ENCODE measurements at places on chromosomes 11 and 22.

DNA sequence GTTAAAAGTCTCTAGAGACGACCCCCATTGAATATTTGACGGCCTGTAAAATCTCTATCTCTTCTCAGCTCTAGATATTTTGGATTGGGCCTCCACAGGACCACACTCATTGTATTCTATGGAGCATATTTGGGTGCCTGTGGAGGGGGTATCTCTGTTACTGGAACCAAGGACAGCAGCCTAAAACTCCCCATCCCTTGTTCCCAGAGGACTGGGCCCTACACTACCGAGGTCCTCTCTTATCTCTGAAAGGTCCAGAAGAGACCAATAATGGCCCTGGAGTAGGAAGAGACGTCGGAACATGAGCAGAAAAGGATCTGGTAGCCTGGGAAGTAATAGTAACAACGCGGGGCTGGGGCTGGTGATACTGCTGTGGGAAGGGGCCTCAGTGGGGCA, 542 bp downstream of the HPS4 start:
- no peak for DNase-seq

DNA sequence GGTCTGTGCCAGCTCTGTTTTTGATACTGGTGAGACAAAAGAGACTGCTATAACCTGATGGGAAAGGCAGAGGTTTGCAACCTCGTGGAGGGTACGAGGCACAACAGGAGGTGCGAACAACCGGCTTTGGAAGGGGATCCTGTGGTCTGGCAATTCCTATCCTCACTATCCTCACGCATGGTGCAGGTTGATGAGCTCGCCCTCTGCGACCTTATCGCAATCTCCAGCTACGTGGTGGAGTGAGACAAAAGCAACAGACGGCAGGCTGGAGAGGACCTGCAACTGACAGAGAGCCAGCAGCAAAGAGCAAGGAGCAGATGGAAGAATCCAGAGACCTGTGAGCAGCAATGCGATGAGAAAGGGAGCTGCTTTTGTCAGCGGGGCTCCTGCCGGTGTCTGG, 47.3 kb upstream of the TSKU start:
- DNase-seq = no peak

DNA sequence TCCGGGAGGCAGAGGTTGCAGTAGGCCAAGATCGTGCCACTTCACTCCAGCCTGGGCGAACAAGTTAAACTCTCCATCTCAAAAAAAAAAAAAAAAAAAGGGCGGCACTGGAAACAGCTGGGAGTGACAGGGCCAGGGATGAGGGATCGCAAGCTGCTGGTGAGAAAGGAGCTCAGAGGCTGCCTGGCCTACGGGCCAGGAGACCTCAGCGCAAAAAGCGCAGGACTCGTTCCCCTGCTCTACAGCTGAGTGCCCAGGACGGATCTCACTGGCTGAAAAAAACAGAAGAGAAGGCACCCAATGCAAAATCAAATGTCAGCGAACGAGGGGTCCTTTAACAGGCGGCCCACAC, 650 bp upstream of the NUP50 start:
- DNase-seq = no peak

DNA sequence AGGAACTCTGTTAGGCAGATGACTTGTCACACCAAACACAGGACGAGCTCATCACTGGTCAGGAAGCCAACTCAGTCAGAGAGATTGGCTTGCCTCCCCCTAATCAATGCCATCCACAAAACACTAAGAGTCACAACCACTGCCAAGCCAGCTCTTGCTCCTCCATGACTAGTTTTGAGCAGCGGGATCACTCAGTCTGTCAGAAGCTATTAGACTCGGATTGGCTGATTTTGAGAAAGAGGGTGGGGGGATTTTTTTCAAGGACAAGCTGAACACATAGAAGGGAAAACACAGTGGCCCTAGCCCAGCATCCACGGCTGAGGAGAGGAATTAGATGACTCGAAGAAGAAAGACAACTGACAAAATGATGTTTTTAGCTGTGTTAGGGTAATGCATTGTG, 55.9 kb downstream of the SEZ6L start:
- no peak for DNase-seq

GRCh38 chr11:108351468-108351867, 115.9 kb downstream of the C11orf65 start:
- no peak for DNase-seq

DNA sequence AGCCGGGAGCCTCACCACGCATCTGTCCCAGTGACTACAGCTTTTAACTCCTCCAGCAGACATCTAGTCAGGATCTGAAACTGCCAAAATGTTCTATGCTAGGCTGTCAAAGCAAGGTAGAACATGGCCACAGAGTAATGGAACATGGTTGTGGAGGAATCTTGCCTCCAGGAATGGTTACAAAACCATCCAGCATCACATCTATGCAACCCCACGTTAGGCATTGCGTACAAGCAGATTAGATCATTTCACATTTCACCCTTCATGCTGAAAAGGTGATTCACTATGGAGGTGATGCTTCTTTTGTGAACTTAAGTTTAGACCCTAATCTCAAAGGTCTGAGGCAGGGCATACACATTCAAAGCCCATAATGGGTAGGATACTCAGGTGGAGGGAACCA, 103.0 kb downstream of the PARVA start:
- DNase-seq = no peak

DNA sequence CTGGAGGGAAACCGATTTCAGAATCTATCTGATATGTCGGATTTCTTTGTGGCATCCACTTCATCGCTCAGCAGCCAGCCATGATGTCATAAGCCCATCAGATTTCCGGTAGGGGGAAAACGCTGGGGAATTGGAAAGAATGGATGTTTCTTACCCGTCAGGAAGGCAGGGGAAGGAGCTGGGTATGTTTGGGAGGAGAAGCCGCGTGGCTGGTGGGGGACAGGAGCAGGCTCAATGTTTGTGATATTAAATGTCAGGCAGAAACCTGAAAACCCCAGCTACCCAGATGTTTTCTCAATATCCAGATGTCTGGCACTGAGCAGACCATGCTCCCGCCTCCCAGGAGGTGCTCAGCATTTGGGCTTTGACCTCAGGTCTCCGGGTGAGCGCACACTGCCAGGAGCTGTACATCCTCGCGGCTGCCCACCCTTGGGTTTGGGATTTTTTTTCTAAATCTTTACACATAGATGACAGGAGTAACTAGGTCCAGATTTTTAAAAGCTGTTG, 67.5 kb downstream of the NFAM1 start:
- no peak for DNase-seq

DNA sequence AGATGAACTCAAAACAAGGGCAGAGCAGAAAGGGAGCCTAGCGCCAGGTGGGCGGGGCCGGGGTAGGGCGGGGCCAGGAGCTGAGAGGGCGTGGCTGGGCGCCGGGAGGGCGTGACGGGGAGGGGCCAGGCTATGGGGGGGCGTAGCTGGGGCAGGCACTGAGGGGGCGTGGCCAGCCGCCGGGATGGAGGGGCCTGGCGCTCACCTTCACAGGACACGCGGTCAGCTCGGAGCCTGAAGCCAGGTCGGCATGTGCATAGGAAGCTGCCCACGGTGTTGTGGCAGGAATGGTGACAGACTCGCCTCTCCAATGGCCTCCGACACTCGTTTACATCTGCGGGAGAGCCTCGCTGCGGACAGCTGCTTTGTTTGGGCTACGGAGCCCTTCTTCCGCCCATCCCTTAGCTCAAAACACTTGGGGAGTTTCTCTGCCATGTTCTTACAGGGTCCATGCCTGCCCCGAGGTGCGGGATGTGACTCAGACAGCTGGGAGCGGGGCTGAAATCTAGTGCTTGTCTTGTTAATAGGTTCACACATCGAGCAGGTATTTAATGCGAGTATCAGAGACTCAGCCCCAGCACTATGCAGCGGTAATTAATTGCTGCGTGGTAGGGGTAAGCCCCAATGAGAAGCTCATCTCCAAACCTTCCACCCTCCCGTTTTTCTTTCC, 13.4 kb downstream of the VWCE start:
- no peak for DNase-seq

- no peak for DNase-seq
These were observed 98.6 kb upstream of the AKIP1 start for GRCh38 chr11:8812438-8812837.

DNA sequence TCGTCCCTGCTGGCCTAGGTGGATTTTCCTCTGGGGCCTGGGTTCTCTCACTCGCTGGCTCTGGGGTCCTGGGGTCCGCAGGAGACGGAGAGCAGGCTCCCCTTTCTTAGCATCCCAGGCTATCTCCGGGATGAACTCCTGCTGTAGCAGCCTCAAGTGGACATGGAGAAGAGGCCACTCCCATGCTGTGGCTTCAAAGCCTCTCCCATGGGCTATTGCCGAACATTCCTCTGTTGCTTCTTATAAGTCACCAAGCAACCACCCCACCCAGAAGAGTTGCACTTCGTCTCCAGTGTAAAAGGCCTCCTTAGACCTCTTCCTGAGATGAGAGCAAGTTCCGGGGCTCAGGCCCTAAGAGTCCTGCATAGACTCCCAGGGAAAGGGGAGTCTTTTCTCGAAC, 124.0 kb upstream of the RCN1 start:
- no peak for DNase-seq

- DNase-seq = no peak
These were observed 142.9 kb upstream of the ZBED5 start for GRCh38 chr11:11000579-11001283.

- DNase-seq = no peak
These were observed 123.3 kb downstream of the APIP start for GRCh38 chr11:34792814-34793258.

DNA sequence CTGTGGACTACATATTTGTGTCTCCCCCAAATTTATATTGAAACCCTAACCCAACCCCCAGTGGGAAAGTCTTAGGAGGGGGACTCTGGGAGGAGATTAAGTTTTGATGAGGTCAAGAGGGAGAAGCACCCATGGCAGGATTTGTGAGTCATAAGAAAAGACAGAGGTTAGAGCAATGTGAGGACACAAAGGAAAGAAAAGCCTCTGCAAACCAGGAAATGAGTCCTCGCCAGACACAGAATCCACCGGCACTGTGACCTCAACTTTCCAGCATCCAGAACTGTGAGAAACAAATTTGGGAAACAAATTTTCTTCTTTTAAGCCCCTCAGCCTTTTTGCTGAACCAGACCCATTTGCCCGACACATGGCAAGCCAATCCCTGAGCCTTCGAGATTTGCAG, 397.0 kb downstream of the NTM start:
- no peak for DNase-seq

DNA sequence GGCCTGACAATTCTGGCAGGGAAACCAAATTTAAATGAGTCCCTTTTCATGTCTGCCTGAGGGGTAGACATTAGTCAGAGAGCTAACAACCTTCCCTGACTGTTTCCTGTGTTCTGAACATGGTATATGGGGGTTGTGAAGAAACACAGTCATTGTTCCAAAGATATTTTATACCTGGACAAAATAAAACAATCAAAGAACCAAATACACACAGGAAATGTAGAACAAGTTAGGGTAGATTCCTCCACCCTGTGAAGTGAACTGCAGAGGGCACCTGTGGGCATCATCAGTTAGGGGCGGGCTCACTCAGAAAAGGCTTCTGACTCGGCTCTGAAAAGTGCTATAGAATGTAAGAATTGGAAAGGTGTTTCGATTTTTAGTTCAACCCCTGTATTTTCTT, 231.9 kb upstream of the CADM1 start:
- no peak for DNase-seq

- DNase-seq = no peak
These were observed 8.0 kb upstream of the FIBIN start for GRCh38 chr11:26985943-26986342.

- DNase-seq = no peak
These were observed 74.3 kb downstream of the C11orf65 start for GRCh38 chr11:108393046-108393445.

DNA sequence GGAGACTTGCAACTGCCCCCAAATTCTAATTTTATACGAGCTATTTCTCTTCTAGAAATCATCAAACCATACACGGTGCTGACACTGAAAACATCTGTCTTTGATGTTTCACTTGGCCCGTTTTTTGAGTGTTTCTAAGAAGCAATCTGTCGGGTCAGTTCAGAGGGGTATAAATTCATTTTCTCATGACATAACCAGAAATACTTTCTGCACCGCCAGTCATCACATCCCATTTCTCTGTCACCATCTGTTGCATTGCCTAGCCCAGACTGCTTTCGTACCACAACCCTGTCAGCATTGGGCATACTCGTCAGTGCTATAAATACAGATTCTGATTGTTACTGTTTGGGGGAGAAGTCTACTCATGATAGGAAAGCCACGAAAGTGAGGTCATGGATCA, 63.1 kb upstream of the CCDC90B start:
- no peak for DNase-seq

GRCh38 chr22:45828841-45829240, 148.1 kb downstream of the WNT7B start:
- no peak for DNase-seq

GRCh38 chr11:47105541-47105940, 71.1 kb downstream of the ARFGAP2 start:
- DNase-seq = no peak

DNA sequence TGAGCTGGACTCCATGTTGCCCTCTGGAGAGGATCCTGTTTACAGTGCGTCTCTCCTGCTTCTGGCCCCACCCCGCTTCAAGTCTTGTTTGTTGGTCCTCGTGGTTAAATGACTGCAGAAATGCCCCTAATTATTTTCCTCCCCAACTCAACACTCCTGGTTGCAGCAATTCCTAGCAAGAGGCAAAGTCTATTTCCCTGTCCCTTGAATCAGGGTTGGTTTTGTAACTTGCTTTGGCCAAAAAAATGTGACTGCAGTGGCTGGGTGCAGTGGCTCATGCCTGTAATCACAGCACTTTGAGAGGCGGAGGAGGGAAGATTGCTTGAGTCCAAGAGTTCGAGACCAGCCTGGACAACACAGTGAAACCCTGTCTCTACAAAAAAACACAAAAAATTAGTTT, 41.0 kb upstream of the FGF3 start:
- no peak for DNase-seq

GRCh38 chr11:85076535-85077330, 550.4 kb downstream of the DLG2 start:
- no peak for DNase-seq

DNA sequence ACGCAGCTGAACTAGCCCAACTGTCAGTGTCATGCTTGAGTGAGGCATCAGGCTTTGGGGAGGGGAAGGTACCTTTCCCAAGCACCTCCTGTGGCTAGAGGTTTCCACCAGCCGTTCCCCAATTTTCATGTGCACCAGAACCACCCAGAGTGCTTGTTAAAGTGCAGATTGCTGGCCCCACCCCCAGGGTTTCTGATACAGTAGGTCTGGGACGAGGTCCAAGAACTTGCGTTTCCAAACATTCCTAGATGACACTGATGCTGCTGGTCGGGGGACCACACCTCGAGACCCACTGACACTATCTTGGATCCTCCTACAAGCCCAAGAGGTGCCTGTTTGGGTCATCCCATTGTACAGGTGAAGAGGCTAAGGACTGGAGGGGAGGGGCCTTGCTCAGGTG, 59.8 kb downstream of the PDE2A start:
- DNase-seq = no peak

DNA sequence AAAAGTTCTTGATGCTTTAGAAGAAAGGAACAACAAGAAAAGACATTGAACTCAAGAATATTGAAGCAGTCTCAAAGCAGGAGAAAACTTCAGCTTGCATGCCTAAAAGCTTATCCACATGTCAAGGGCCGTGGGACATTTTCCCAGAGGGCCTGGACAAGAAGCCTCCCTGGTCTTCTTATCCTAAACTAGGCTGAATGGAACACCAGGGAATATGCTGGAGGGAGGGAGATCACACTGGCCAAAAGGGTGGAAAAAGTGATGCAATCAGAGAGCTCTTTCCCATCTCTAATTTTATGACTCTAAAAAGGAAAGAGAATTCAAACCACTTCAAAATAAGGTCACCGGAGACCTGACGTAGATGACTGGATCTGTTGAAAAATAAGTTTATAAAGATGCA, 107.2 kb downstream of the MPPED2 start:
- no peak for DNase-seq

Data from stimulated activated CD8-positive, alpha-beta memory T cell treated with anti-CD3 and anti-CD28 coated beads, Interleukin-2, amount 100 ng/mL, for 1 hour (primary cell).